Activated CD8-positive, alpha-beta memory T cell treated with anti-CD3 and anti-CD28 coated beads for 48 hours (primary cell): ENCODE measurements at places on chromosomes 7 and 10.

DNA sequence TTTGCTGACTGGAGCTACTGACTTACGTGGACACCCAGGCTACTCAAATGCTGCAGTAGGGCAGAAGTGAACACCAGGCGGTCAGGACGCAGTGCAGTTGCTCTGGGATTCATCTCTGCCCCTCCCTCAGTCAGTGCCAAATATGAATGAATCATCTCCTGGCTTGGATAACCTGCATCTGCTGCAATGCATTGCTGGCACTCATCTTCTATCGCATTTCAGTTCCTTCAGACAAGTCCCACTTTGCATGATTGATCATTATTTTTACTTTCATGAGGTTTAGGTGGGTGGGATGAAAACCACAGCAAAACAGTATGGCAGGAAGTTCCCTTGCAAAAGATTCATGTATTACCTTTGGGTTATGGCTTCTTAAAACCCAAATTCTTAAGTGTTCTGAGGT, 224.6 kb upstream of the NRP1 start:
- DNase-seq, result no peak

- DNase-seq, result no peak
Measured at GRCh38 chr10:82409671-82410070, 534.7 kb downstream of the NRG3 start.

- DNase-seq, result no peak
Measured at GRCh38 chr7:133491201-133491691, 238.4 kb downstream of the EXOC4 start.

- DNase-seq, result no peak
Measured at GRCh38 chr7:121480058-121480457, 84.0 kb upstream of the FAM3C start.

GRCh38 chr10:59299933-59300332, 62.4 kb downstream of the FAM13C start:
- DNase-seq, result no peak
